AG08396 (cell line): ENCODE measurements at places on chromosomes 3 and 15.

GRCh38 chr3:160665784-160666526 lies 11.0 kb upstream of the ARL14 start:
- DNase-seq, result peak; percentile 32

GRCh38 chr3:44477312-44478030 lies at the start of gene ZNF445:
TSS of gene ZNF445 (minus strand) at chr3:44477670. CDS start at chr3:44455549, 22,121 bp downstream.
- DNase-seq, result peak; percentile 96

DNA sequence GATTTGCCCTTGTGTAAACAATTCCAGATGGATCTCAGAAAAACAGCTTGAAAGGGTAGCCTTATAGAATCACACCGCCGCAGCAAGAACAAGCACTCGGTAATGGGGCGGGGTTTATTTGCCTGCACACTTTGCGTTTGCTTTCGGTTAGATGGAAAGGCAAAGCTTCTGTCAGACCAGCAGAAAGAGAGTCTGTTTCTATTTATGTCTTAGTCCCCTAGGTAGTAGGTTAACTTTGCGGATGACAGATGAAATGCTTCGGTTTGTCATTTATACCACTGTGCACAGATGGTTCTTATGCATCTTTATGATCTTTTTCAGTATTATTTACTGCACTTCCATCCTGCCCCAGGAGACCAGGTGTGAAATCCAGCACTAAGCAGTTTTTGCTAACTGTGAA lies 62.2 kb downstream of the PYDC2 start:
- DNase-seq, result no peak

GRCh38 chr15:100937171-100937570 lies 18.0 kb downstream of the LRRK1 start:
- no peak for DNase-seq

DNA sequence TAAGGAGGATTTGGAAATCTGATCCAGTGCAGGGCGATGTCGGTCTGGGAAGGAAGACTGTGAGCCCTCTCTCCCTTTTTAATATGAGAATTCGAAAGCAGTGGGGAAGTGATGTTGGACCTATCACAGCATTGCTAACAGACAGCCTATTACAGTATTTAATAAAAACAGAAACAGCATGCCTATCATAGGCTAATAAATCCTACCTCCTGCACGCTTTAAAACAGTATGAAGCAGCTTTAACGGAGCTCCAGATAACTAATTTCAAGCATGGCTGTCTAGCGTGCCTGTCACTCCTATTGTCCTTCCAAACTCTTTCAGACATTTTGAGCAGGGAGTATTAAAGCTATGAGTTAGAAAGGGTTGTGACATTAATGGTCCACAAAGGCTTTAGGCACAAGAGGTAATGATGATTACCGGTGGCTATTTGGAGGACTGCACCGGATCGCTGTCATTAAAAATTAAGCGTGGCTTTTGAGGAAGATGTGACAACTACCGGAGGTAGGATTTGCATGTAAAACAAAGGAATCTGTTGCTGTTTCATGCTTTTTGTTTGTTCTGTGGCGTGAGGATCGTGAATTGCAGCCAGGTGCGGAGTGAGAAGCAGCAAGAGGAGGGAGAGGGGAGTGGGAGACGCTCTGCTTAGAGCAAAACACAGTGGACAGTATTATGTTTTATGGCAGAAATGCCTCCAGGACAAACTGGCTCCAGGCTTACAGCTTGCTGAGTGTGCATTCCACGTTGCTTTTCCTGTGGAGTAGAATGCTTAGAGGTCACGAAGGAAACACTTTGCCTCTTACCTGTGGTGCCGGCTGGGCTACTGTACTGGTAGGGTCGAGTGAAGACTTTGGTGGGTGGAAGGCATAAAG lies at the start of gene KCNMB2:
Gene KCNMB2 (plus strand): TSS at position 226 of the 869 bp plus-strand sequence.
- no peak for DNase-seq

DNA sequence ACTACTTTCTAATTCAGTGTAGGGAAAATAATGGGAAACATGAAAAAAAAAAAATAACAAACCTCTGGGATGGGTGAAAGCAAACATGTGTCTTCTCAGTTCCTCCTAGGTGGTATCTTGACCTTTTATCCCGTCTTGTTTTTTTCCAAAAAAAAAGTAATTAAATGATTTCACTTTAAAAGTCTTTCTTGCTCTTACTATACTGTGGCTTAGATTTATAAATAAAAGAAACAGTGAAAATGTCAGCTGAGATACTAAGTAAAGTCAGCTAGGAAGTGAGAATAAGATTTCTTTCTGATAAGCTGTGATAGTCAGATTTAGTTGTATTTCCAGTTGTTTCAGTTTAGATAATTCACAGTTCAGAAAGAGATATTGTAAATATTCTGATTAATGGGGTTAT lies 37.4 kb downstream of the BBX start:
- no peak for DNase-seq

- no peak for DNase-seq
Observed at GRCh38 chr15:55247766-55248427, 41.7 kb downstream of the RAB27A start.

DNA sequence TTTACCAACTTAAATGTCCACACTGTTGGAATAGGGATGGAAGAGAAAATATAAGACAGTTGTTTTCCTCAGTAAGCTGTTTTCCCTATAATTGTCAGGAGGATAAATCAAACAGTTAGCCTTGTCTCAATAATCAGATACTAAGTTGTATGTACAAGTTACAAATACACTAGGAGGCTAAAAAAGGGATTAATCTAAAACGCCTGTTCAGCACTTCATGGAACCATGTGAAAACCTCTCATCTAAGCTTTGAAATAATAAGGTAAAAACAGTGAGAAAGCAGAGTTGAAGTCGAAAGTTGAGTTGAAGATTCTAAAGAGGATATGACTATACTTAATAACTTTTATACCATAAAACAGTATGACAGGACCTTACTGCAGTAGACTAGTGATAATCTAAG lies 62.0 kb downstream of the CALML4 start:
- no peak for DNase-seq

- DNase-seq, result no peak
Observed at GRCh38 chr3:9224490-9224889, 25.0 kb downstream of the SRGAP3 start.

- peak; percentile 94 for DNase-seq
Observed at GRCh38 chr3:51706788-51707731, at the start of gene GRM2. TSS of gene GRM2 (plus strand) at chr3:51707068. CDS start at chr3:51708984, 1,916 bp downstream.

GRCh38 chr3:19945969-19946831 lies 697 bp upstream of the RAB5A start:
- DNase-seq, result peak; percentile 32

DNA sequence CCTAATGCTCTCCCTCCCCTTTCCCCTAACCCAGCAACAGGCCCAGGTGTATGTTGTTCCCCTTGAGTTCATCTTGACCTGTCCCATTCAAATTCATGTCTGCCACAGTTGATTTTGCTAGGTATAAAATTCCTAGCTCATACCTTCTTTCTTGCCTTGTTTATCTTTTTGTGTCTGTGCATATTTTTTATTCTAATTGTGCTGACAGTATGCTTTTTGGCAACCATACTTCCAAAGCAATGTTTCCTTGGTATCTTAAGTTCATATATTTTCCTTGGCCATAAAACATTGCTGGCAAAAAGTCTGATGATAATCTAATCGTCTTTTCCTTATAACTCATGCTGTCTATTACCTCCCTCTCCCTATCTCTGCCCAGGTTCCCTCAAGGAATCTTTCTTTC lies 15.5 kb downstream of the LNP1 start:
- no peak for DNase-seq

GRCh38 chr3:9028134-9028533 lies 64.9 kb upstream of the RAD18 start:
- peak; percentile 43 for DNase-seq

DNA sequence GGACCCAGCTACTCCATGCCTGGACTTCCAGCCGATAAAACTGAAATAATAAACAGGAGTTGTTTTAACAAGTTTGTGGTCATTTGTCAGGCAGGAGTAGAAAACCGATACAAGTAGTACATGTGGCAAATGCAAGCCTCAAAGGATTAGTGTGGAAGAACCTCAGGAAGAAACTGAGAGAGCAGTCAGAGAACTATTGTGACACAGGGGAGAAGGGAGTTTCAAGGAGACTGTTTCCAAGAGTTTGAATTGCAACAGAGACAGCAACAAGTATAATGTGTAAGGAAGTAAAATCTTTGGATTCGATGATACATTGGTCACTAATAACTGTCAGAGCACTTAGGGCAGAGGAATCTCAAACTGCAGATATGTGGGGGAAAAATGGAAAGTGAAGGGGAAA lies 450.6 kb upstream of the ARHGEF26 start:
- DNase-seq, result no peak

- DNase-seq, result no peak
Observed at GRCh38 chr15:33344111-33344510, 33.3 kb downstream of the RYR3 start.

DNA sequence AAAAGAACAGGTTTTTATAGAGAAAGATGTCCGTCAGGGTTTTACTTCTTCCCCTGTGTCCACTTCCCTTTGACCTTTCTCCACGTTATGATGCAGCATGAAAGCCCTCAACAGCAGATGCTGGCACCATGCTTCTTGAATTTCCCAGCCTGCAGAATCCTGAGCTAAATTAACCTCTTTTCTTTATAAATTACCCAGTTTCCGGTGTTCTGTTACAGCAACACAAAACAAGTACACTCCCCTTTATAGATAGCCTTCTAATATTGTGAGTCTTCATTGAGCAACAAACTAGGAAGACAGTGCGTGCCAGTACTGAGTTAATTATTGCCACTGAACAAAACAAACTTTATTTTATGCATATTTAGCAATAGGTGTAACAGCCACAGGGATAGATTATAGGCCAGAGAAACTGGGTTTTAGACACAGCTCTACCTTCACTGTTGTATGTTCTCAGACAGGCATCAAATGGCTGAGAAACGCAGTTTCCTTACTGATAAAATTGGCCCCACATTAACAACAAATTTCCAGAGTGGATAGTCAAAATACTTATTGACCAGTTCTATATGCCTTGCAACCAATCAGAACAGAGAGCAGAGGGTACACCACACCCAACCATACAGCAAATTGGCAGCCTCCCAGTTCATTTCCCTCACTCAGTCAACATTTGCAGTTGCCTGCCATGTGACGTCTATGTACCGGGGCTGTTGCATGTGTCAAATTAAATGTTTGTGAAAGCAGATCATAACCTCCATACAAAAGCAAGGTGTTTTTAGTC lies 14.4 kb upstream of the TBL1XR1 start:
- DNase-seq, result no peak

GRCh38 chr15:66252685-66253417 lies 699 bp downstream of the MEGF11 start:
- peak; percentile 46 for DNase-seq

DNA sequence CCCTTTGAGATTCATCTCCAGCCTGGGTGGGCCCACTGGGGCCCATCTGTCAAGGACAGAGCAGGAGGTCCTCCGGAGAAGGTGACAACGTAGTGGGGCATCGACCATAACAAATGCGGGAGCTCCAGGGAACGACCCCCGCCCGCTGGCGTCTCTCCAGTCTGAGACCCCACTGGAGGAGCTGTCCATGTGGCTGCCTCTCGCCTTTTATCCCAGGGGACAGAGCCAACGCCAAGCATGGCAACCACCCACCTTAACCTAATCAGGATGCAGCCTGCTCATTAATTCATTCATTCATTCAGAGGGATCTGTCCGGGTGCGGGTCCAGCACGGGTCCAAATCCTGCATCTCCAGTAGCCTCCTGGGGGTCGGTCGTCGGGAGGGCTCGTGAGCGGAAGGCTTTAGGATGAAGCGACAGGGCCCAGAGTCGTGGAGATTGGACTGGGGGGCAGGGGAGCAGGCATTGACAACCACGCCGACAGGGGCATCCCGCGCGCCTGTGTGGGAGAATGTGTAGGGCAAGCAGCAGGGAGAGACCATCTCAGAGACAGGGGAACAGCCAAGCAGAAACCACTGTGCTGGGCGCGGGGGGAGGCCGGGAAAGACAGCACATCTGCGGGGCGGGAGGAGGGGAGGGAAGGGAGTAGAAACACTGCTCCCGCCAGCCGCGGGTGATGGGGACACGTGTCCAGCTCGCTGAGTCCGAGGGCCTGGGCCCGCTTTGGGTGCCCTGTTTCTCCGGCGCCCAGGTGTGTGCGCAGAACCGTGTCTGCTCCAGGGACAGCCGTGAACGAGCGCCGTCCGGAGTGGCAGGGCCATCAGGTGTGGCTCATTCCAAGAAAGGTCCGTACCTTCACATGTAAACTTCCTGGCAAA lies 1.9 kb downstream of the PIGZ start:
- DNase-seq, result no peak

GRCh38 chr3:87900061-87900460 lies 158.7 kb downstream of the CGGBP1 start:
- DNase-seq, result no peak

GRCh38 chr3:55488398-55489055 lies 1.4 kb upstream of the WNT5A start:
- peak; percentile 87 for DNase-seq

GRCh38 chr3:37967260-37967881 lies 23.2 kb upstream of the VILL start:
- peak; percentile 74 for DNase-seq

DNA sequence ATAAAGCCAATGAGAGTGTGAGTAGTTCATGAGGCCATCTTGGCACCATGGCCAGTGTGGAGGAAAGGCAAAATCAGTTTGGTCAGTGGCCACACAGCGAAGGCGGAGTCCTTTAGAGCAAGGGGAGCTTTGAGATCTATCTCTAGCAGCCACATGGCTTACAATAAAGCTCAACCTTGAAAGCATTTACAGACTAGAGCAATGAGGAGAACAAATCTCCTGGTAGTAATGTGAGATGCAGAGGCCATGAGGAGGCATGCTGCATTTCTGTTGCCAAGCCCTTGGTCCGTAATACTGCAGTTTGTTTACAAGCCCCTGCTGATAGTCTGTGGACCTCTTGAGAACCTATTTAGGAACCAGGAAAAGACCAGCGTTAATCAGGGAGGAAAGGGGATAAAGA lies 381.5 kb upstream of the C2CD4B start:
- DNase-seq, result no peak

DNA sequence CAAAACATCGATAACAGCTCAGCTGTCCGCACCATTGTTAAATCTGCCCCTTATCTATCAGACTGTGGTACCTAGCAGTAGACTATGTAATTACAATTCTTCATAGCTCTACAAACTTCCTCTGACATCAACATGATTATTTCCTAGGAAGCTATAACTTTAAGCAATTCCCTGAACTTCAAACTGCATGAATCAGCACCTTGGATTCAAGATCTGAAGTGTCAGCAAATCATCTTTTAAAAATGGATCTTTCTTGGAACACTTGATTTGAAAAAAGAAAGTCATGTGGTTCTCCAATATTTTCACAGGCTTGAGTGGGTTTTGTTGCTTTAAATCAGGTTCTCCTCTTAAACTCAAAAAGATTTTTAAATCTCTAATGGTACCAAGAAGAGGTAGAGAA lies 680.7 kb upstream of the LMCD1 start:
- no peak for DNase-seq

DNA sequence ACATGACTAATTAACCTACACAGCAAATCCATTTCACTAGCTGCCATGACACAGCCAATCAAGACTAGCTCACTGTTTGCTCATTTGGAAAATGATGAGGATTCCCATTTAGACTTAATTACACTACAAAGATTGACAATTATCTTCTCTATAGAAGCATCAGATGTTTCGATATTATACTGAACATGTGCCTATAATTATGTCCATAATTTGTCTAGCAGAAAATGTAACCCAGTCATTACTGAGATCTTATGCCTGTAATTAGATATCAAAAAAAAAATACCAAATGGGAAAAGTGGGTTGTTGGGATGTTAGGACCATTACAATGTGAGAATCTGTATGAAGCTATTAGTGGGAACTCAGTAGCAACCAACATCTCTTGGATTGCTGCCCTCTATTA lies 344.2 kb upstream of the MCTP2 start:
- no peak for DNase-seq
